ENCODE measurements at places on chromosomes 7 and 10. TPM values are rescaled to one million over a fixed set of nuclear protein-coding genes. Genes with fewer than 3 reads are reported as not detected.

The PCDH15 gene
- not detected for total RNA-seq

The EIF5AL1 gene
- 1.1 TPM for total RNA-seq

The CC2D2B gene
- 0.60 TPM for total RNA-seq

The MRM2 gene
- total RNA-seq: 22.6 TPM

The FAM13C gene
- 8.7 TPM for total RNA-seq

The SEMA3C gene
- total RNA-seq: 193 TPM

The ACBD7 gene
- 0.79 TPM for total RNA-seq

The GIMAP1 gene
- not detected for total RNA-seq

The TRAPPC14 gene
- 18.7 TPM for total RNA-seq

DNA sequence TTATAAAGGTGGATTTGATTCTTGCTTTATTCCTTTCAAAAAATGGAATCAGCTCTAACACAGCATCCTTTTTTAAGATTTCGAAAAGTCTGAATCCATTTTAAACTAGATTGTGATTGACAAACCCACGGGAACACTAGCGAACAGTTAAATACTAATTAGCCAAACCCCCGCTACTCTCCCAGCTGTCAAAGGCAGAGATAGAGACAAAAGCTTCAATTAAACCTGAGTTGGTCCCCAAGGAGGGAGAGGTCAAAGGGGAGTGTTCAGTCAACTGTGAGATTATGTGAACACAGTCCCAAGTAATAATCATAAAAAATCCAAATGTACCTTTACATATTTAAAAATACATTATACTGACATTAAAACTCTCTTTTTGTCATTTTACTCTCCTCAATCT, 65.7 kb upstream of the TBX20 start:
- no peak for DNase-seq

DNA sequence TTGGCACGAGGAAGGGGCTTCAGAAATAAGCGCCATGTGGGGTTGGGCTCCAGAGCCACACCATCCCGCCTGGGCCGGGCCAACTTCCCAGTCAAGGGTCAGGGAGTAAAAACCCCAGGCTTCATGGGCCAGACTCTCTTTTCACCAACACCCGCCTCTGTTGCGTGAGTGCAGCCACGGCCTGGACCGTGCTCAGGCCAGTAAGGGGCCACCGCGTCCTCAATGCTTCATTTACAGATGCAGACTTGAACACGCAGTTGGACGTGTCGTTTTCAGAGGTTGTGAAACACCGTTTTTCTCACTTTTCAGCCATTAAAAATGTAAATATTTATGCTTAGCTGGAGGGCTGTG, 161.0 kb downstream of the WDR37 start:
- DNase-seq: no peak

DNA sequence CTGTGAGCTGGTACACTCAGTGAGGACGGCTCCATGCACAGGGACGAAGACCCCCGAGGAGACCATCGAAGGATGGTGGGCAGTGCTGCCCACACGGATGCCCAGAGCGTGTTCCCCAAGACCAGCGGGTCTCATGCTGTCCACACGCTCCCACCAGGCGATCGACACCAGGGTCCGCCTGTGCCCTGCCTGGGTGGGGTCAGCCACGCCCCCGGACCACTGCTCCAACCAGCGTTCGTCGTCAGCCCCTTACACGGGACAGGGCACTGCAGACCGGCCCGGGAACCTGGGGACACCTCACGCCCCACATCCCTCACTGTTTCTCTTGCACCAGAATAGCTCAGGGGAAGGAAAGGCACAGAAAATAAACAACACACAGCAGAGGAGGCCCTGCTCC, 223.5 kb downstream of the DNAJB6 start:
- no peak for DNase-seq

GRCh38 chr7:130475776-130476175, 16.1 kb upstream of the MEST start:
- DNase-seq: no peak

DNA sequence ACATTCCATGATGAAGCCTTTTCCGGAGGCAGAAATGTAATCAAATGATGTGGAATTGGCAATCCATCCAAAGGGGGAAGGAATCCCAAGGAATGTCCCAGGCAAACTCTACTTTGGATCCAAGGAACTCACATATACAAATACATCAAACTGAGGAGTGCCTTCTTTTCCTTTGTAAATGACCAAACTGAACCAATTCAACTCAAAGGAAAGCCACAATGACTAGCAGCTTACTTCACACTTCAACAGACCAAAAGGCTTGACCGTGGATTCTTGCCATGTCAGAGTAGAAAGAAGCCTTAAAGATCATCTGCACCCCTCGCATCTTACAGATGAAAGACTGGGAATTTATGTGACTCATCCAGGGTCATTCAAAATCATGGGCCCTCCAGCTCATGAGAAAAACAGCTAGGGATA, 79.7 kb upstream of the MACROH2A2 start:
- peak; percentile 70 for DNase-seq

GRCh38 chr7:101673315-101673714, 44.2 kb upstream of the MYL10 start:
- no peak for DNase-seq

DNA sequence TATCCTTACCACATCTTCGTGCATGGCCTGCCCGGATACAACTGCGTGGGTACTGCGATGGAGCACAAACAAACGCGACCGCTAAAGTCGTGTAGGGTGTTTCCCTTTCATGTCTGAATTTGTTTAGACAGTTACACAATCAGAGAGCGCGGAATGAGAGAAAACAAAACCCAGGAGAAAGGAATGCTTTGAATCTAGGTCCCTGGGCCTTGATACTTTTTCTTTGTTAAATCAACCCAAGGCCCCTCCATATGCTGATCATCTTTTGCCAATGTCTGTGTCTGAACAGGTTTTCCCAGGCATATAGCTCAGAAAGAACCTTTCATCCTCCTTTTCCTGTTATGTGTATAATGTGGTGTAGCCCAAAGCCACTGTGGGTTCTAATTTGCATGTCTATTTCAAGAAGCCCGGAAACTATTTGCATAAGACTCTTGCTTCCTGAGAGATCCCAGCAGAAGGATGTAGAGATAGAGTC, 145.8 kb downstream of the FRMD4A start:
- peak; percentile 25 for DNase-seq

DNA sequence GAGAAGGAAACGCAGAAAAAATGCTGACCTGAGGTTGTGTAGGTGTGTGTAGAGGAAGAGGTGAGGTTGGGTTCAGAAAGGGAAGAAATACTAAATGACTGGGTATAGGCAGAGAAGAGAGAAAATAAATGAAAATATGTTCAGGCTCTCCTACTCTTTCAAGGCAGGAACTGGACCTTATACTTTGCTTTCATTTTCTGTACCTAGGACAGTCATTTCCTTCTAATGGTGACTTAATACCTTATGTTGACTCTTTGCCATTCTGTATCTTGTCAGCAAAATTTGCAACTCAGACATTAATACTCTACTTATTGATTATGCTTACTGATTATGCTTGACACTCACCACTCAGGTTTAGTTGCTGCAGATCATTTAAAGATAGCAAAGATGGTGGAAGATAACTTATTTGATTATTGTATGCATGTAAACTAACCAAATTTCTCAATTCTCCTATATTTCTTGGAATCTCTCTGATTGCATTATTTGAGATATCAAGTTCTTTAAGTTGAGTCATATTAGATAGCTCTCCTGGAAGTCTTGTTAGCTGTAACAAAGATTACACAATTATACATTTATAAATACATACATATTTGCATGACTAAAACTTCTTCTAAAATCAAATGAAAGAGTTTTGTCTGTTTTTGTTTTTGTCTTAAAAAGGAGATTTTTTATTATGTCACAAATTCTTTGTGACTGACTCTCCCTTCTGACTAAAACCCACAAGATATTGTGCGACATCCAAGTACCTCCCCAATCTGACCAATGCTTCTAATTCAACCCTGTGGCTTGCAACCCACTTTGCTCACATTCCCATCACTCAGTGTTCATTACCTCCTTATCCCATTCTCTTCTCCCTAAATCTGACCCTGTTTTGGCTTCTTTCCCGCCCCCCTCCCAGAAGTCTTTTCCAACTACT, 20.0 kb downstream of the LRRD1 start:
- peak; percentile 96 for DNase-seq

DNA sequence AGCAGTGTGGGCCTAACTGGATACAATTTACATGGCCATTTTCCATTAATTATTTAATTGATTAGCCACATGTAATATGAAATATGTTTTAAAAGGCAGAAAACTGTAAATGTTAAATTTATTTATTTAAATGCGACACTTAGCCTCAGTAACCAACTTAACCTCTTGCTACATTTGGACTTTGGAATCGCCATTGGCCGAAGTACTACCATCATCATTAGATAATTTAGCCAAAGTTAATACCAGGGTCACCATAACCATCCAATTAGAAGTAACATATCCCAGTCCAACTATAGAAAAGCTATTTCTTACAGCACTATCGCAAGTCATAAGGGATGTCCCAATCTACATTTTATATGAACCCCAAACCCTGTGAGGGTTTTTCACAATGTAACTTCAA, 558.6 kb upstream of the IGFBP3 start:
- no peak for DNase-seq

- no peak for DNase-seq
Measured at GRCh38 chr10:94287336-94287735, 75.4 kb downstream of the NOC3L start.

DNA sequence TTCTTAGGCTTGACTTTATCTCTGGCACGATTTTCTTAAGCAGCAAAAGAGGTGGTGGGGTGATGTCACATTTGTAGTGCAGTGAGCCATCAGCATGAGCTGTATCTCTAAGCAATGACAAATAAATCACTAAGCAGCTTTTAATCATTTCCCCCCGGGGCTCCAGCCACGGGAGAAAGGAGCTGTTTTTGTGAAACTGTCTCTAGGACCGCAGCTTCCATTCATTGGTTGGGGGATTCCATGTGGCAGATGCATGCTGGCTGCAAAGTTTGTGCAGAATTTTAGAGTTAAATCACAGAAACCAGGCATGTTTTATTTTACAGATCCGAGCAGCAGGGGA, 464 bp downstream of the KIAA1217 start:
- DNase-seq: peak; percentile 59

DNA sequence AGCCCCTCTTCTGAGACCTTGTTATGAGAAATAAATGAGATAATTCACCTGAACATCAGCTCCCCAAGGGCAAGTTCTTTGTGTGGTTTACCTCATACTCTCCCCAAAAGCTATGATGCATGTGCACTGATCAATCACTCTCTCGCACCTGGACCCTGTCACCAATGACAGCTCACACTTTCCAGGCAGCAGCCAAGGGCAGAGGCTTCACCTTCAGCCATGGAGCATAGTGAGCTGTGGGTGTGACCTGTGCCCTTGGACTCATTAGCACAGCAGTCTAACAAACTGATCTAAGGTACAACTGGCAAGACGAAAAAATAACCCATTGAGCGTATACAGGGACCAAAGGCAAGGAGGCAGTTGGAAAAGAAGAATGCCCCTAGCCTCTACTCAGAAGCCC, 17.0 kb downstream of the PDE1C start:
- no peak for DNase-seq

DNA sequence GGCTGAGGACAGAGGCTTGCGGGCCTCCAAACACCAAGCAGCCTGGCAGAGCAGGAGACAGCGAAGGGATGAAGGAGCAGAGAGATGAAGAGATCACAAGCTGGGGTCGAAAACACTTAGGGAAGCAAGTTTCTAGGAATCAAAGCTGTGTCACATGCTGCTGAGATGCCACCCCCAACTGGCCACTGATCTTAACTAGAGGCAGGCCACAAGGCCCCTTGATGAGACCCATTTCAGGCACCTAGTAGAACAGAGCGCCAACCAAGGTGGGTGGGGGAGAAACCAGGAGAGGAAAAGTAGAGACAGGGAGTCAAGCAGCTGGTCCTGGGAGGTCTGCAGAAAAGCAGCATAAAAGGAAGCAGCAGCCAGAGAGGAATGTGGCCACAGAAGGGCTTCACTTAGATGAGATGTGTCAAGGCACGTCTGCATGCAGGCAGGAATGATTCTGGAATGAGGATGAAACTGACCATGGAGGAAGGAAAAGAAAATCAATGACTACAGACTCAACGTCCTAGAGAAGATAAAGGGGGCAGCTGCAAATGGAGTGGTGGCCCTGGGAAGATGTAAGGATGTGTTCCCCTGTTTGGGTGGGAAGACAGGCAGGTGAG, 85.0 kb upstream of the DDC start:
- DNase-seq: no peak

- DNase-seq: no peak
Measured at GRCh38 chr7:5419539-5420066, 4.0 kb downstream of the TNRC18 start.

DNA sequence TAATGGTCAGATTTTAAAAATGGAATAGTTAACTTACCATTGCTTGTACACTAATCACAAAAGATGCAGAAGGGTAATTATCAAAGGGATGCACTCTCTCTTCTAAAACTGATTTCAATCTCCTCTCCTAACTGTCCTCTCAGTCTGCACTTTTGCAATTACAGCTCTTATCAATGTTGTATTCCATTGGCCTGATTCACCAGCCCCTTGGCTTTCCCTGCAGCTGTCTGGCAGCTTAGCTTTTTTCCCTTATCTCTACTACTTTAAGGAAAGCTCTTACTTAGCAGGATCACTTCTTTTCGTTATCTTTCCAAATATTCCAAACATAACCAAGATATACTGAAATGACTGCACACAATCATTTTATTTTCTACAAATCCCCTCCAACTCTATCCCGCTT, 448.8 kb downstream of the GRM8 start:
- peak; percentile 3 for DNase-seq

DNA sequence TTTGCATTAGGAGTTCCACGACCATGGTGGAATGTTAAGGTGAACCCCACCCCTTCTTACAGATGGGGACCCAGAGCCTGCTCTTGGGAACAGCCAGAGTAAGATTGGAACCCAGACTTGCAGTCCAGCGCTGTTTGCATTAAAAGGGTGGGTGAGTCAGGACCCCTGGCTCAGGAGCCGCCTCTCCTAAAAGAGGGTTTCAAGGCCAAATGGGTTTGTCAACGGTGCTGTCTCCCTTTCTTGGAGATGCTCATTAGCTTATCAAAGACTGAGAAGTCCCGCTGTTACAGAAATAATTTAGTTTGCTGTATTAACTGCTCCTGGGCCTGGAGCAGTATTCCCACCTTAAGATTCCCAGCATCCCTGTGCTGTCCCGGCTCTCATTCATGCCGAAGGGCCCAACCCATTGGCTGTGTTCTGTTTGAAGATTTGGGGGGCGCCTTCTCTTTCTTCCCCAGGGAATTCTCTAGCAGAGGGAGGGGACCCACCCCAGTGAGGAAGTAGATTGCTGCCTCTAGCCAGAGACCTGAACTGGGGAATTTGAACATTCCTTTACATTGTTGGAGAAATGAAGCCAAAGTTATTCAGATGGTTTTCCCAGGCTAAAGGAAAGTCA, 1.8 kb downstream of the MARVELD1 start:
- no peak for DNase-seq

DNA sequence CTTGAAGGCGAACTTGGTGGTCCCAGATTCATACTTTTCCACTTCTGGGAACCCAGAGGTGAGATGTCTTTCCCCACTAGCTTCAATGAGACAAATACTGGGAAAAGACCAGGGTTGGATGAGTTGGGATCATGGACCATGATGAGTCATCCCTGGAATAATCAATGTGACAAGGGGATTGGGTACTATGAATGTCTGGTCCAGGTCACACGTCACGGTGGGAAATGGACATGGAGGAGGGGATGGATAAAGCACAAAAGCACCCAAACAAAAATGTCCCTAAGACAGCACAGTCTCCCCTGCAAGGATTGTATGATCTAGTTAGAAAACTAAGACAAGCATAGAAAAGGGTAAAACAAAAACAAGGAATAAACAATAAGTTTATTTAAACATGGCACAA, 12.4 kb upstream of the SORBS1 start:
- no peak for DNase-seq

All from astrocyte (in vitro differentiated cells and primary cell).